ENCODE measurements at places on chromosomes 6 and 20.
A peak's percentile ranks its signal among the peaks of the same experiment; 100 is the strongest.

DNA sequence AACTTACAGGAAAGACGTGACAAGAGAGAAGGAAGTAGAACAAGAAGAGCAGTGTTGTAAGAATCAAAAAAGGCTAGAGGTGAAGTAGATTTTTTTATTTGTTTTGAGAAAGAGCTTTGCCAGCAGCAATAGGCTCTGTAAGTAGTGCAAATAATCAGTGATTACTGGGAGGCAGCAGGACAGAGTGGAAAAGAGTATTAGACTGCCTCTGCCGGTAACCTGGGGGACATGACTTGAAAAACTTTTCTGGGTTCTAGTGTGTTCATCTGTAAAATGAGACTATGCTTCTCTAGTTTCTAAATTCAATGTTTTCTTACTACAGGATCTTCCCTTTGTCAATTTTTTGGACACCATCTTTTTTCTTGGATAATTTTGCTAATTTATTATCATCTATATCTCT is 5.8 kb upstream of the IRAK1BP1 start:
- DNase-seq, result no peak

DNA sequence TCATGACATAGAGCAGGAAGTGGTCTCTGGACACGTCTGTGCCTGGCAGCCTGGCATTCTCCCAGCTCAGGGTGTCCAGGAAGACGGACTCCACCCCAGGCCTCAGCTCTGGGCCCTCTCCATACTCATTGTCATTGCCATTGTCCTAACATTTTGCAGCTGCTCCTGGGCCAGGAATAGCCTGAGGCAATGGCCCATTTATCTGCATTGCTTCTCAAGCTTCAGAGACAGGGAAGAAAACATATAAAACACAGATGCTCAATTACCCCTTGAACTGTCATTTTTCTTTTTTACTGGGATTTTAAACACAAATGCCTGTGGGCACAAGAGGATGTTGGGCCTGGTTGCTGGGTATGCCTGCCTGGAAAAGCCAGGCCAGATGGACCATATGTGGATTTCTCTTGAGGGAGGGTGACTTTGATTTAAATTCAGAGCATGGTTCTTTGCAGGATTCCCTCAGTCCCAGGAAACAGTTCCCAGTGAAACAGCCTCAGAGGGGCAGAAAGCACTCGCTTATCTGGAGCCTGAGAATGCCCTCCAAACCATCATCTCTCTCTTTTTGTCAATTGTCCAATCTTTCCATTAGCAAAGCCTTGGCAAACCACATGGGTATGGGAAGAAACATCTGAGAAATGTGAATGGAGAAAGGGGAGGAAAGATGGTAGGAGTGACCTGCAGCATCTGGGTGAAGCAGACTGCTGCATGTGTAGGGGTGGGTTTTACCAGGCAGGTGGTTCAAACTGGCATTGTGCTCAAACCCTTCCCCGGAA is 17.9 kb downstream of the LAMP5 start:
- DNase-seq, result no peak

- DNase-seq, result no peak
Measured at GRCh38 chr6:78607189-78607588, 260.2 kb upstream of the IRAK1BP1 start.

GRCh38 chr20:53016071-53016470 is 43.9 kb downstream of the TSHZ2 start:
- DNase-seq, result no peak

GRCh38 chr6:87936065-87936464 is 111.6 kb upstream of the SPACA1 start:
- DNase-seq, result no peak

DNA sequence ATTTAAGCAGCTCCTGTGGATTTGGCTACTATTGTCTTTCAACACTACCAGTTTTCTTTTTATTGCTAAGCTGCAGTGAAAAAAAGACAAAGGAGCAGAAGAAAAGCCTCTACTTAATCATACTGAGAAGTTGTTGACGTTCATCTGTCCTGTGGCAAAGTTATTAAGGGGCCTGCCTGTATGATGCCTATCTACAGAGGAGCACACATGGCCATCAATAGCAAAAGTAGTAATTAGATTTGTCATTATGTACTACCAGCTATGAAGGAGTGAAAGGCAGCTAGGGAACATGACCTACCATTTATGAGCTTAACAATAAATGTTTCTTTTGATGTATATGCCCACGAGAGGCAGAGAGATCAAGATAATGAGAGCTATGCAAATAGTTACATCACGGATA is 620.9 kb downstream of the PHF3 start:
- no peak for DNase-seq

DNA sequence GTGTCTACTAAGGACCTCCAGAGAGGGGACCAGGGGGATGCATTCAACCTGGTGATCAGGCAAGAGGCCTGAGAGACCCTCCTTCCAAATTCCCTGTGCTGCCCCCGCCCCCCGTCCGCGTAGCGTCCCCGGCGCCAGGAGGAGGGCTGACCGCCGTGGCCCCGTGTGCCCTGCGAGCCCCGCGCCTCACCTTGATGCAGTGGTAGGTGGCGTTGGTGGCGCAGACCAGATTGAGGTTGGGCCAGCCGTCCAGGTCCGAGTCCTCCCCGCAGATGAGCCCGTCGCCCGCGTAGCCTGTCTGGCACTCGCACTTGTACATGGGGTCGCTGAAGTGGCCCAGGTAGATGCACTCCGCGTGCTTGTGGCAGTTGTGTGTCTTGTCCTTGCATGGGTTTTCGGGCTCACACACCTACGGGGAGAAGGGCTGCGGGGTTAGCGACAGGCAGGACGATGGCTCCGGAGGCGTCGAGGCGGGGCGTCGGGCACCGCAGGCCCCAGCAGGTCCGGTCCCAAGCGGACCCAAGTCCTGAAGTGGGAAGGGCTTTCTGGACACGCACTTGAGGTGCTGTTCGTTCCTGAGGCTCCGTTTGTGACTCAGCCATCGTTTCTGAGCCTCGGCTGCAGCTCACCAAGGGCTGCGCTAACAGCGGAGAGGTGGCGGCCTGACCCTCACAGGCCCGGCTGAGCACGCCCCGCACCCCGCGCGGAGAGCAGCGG is 21.7 kb downstream of the THBS2 start:
- no peak for DNase-seq

- no peak for DNase-seq
Measured at GRCh38 chr20:53870426-53871315, 199.7 kb downstream of the BCAS1 start.

- DNase-seq, result no peak
Measured at GRCh38 chr20:23634985-23635767, 2.6 kb downstream of the CST3 start.

DNA sequence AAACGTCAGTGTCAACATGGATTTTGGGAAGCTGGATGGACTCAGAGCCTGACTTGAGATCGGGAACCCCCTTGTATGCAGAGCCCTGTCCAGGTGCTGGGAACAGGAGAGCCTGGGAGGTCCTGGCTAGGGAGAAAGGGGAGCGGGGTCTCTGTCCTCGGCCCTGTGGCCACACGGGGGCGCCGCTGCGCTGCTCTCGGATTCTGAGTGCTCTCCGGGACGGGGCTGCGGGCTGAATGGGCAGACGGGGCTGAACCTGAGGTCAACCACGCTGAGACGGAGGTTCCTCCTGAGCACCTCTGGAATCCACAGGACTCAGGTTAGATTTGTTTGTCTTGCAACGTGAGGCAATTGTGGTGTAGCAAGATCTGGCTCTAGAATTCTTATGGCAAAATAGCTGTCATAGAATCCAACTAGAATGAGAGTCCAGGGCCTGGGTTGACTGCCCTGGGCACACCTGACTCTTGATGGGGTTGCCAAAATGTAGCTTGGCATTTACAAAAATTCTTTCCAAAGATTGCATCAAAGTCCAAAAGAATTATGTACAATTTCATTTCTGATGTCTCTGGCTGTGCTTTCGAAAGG is 20.6 kb upstream of the HLA-F start:
- DNase-seq, result peak; percentile 49

DNA sequence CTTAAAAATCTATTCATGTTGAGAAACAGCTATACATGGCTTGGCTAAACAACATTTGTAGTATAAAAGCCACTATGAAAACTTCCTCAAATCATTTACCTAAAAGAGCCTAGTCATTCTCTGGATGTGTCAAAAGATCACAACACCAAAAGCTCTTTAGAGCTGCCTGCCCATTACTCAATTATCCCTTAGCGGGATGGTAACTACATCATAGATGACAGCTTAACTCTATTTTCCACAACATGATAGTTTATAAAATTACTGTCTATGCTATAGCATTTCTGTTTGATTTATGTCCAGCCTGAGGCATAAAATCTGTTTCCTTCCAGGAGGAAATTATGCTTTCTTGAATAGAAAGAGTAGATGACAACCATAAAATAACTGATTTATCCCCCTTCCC is 777.6 kb upstream of the HS3ST5 start:
- DNase-seq, result no peak

- no peak for DNase-seq
Measured at GRCh38 chr6:146357578-146358430, 185.8 kb upstream of the RAB32 start.

GRCh38 chr6:37236921-37237320 is 20.7 kb upstream of the TBC1D22B start:
- no peak for DNase-seq

DNA sequence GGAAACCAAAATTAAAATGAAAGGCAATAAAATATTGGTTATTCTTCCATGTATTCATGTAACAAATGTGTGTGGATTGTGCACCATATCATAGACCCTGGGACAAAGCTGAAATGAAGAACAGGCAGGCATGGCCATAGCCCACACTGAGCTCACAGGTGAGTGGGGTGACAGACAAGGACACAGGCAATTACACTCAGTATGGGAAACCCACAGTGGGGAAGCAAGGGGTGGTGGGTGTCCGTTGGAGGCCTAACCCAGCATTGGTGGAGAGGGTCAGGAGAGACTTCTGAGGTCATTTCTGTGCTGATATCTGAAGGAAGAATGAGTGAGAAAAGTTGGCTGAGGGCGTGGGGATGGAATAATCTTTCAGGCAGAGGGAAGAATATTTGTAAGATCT is 47.6 kb upstream of the MAP3K4 start:
- DNase-seq, result no peak

DNA sequence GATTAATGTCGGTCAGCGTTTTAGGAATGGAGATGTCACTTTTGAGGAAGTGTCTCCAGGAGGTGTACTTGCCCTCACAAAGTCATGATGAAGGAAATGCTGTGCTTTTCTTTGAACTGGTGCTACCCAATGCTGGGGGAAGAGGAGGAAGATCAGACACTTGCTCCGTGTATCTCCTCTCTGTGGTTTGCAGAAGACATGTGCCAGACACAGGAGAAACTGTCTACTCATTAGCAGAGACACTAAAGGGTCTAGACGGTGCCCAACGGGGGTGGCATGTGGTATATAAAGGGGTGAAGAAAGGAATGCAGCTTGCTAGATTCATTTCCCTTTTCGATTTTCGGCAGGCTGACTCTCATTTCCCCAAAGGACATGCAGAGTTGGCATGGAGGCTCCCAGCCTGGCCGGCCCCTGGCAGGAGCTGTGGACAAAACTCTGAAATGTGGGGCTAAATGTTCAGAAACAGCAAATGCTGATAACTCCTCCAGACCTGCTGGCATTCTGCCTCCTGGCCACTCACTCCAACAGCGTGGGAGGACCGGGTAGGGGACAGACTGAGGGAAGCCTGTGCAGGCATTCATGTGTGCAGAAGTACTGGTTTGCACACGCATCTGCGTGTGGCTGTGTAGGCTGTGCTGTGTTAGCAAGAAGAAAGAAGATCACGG is 59.6 kb upstream of the QKI start:
- DNase-seq, result no peak

DNA sequence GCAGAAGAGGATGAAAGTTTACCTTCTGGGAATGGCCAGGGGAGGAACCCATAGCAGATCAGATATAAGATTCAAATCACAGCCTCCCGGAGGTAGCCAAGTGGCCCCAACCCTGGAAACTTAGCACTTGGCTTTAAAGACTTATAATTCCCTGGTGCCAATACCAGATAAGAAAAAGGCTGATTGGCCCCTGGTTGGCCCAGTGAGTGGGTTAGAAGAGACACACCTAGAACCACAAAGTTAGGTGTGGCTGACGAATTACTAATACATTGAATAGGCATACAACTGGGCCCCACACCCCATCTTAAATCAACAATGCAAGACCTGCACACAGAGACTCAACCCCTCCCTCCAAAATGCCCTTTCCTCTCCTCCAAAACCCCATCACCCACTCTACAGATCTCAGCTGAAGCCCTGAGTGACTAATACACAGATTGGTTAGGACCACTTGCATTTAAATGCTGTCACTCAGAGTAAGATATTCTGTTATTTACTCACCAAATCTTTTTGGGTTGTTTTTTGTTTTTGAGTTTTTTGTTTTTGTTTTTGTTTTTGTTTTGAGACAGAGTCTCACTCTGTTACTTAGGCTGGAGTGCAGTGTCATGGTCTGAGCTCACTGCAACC is 315.4 kb upstream of the JARID2 start:
- DNase-seq, result no peak

DNA sequence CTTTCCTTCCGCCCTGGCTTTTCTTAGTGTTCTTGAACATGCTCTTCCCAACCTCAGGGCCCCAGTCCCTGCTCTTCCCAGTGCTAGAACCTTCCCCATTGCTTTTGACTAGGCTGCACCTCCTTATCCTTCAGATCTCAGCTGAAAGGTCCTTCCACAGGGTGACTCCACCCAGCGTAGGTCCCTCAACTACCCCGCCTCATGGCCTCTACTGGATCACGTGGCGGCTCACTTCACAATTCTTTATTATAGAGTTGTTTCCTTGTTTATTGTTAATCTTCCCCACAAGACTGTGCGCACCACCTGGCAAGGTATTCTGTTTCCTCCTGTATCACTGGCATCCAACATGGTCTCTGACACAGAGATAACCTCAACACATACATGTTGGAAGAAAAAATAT is 31.2 kb downstream of the TTLL9 start:
- no peak for DNase-seq

- DNase-seq, result no peak
Measured at GRCh38 chr6:138869398-138869797, 73.5 kb downstream of the ECT2L start.

- DNase-seq, result no peak
Measured at GRCh38 chr20:61692479-61692878, 373.2 kb downstream of the TAF4 start.

- no peak for DNase-seq
Measured at GRCh38 chr6:78598966-78599365, 268.4 kb upstream of the IRAK1BP1 start.

DNA sequence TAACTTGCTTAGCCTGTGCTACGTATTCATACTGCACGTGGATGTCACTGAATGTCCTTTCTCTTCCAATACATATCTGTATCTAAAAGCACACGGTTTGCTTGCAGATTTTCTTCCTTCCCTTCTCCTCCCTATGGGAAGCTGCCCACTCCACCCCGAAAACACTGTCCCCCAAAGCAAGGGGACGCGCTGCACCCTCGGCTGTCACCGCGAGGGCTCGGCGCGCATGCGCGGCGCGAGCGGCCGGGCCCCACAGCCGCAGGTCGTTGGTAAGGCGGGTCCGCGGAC is 659 bp downstream of the TMX4 start:
- peak; percentile 51 for DNase-seq

Data from stimulated activated CD4-positive, alpha-beta T cell treated with anti-CD3 and anti-CD28 coated beads, TNF-alpha, amount 100 ng/mL, for 1 hour (primary cell).